ENCODE measurements at places on chromosomes 12 and 14.

- no peak for DNase-seq
These were observed 40.8 kb downstream of the PHETA1 start for GRCh38 chr12:111328138-111328537.

GRCh38 chr12:104494793-104495158 lies 38.0 kb downstream of the CHST11 start:
- peak; percentile 33 for DNase-seq

DNA sequence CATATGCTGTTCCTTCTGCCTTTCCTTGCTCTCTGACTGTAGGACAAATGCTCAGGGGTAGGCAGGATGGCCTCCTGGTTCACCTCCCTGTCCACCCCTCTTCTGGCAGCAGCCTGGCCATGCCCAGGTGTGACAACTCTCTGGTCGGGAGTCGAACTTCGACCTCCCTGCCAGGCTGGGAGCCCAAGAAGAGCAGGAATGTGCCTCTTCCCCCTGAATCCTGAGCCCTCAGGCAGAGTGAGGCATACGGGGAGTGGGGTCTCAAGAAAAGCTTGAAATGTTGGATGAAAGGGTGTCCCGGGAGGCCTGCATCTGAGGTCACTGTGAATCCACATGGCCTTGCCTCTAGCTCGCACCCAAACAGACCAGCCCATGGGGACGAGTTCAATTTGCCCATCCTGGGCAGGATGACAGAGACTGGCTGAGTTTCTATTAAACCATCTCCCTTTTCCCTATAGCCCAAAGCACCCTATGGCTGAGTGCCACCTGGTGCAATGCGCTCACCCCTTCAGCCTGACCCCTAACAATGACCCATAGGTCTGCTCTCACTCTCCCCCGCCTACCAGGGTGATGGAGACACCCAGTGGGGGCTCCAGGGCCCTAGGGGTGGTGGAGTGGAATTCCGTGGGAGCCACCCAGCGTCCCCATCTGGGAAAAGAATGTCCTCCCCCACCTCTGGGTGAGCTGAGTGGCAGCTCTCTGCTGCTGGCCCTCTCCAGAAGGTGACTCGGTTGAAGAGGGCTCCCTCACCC lies 52.9 kb upstream of the DIO3 start:
- DNase-seq: no peak

GRCh38 chr12:72025524-72025923 lies 86.9 kb downstream of the TPH2 start:
- DNase-seq: no peak

GRCh38 chr14:66782853-66783252 lies 274.9 kb downstream of the GPHN start:
- DNase-seq: no peak

GRCh38 chr12:27934276-27934675 lies 38.3 kb downstream of the PTHLH start:
- no peak for DNase-seq

GRCh38 chr12:124002021-124002644 lies 29.1 kb downstream of the ZNF664 start:
- DNase-seq: no peak

- no peak for DNase-seq
These were observed 115.9 kb downstream of the GPR135 start for GRCh38 chr14:59349258-59349701.

GRCh38 chr12:122799641-122800243 lies 25.4 kb downstream of the CCDC62 start:
- DNase-seq: no peak

GRCh38 chr12:57735952-57736740 lies 2.4 kb downstream of the AGAP2 start:
- no peak for DNase-seq

DNA sequence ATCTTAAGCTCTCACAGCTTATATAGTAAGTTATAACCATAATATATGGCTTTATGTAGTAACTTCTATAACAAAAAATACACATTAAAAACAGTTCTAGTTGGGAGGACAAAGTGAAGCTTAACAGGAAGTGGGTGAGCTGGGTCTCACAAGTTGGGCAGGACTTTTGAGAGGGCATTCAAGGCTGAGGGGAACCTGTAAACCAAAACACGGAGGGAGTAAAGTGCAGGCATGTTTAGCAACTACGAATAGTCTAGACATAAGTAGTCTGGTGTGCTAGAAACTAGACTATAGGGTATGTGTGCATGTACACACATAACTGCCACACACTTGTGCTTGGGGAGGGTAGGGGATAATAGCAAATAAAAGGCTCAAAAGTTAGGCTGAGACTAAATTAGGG lies 14.2 kb upstream of the NEK9 start:
- DNase-seq: no peak

DNA sequence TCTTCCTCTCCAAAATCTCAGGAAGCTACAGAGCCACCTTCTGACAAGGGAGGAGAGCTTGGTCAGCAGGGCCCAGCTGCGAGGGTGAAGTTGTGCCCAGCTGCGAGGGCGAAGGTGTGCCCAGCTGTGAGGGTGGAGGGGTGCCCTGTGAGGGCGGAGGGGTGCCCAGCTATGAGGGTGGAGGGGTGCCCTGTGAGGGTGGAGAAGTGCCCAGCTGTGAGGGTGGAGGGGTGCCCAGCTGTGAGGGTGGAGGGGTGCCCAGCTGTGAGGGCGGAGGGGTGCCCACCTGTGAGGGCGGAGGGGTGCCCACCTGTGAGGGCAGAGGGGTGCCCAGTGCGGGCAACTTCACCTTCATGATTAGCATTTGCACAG lies 20.4 kb upstream of the TTC7B start:
- DNase-seq: no peak

DNA sequence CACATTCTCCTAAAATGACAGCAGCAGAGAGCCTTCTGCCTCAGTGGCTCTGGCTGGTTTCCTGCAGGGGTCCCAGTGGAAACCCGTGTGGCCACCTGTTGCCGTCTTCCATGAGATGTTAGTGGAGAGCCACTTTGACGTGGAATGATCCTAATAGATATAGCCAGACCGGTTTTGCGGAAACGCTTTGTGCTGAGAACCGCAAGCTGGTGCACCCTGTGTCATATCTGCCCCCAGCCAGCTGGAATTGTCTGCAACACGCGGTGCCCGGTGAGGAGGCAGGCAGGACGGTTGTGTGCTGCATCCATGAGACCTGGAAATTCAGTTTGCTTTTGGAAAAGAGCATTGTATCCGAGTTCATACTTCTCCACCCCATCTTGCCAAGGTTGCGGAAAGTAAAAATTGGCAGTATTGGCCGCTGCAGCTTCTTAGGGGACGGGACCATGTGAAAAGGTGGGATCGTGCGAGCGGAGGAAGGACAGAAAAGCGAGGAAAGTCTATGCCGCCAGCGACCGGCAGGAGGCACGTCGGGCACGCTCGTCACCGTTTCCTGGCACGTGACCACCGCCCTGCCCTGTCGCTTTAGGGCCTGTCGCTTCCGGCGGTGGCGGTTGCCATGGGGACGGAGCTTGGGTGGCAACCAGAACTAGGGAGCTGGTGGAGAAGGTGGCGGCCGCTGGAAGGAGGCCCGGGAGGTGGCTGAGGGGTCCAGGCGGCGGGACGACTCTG lies at the start of gene CFAP251:
Gene CFAP251 (plus strand): TSS at position 643 of the 729 bp plus-strand sequence. CDS start 2,714 bp downstream, outside the sequence.
- DNase-seq: no peak

GRCh38 chr12:47950856-47951468 lies 12.4 kb upstream of the TMEM106C start:
- DNase-seq: no peak

GRCh38 chr12:9692909-9693308 lies 23.4 kb downstream of the CLEC2D start:
- no peak for DNase-seq

DNA sequence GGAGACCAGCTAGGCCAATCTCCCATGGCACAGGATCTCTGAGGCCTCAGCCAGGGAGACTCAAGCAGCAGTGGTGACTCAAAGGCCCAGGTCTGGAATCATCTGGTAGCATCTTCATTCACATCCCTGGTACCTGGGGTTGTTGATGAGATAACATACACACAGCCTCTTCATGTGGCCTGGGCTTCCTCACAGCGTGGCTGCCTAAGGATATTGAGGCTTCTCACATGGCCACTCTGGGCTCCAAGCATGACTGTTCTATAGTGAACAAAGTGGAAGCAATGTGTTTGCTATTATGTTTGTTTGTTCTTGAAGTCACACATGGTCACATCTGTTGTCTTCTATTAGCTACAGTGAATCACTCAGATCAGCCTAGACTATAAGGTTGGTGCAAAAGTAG lies 584.1 kb downstream of the VRK1 start:
- no peak for DNase-seq

- no peak for DNase-seq
These were observed 248.7 kb upstream of the PELI2 start for GRCh38 chr14:55869397-55870049.

DNA sequence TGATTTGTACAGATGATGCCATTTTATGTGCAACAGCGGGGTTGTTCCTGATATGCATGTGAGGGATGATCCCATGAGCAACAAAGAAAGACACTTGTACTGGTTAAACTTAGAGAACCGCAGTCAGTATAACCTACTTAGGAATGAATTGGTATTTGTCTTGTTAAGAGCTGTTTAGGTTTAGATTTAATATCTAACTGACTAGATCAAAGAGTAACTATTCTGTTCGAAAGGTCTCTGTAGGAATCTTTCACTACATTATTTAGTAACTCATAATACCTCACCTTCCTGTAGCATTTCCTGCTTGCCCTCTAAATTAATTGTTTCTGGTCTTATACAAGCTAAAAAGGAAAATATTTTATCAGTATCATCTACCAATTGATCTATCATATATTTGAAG lies 350.4 kb downstream of the TRHDE start:
- DNase-seq: no peak

GRCh38 chr12:96522690-96523089 lies 33.3 kb downstream of the CFAP54 start:
- no peak for DNase-seq

- DNase-seq: no peak
These were observed 996.8 kb upstream of the TMEM132C start for GRCh38 chr12:127270193-127270592.

- DNase-seq: peak; percentile 28
These were observed 75.5 kb upstream of the RERGL start for GRCh38 chr12:18165422-18165871.

GRCh38 chr14:55297611-55298499 lies 26.6 kb downstream of the FBXO34 start:
- DNase-seq: no peak

DNA sequence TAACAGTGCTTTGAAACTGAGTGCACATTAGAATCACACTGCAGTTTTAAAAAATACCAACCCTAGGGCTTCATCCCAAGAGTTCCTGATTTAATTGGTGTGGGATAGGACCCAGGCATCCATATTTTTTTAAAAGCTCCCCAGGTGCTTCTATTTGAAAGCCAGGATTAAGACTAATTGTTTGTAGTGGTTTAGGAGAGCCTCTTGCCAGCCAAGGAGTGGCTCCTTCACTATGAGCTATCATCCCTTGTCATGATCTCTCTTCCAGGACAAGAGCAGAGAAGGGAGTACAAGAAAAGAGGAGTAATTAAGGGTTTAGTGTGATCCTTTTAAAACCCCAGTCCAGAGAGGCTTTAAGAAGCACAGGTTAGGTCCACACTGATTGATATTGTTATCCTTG lies 178.0 kb downstream of the CAND1 start:
- DNase-seq: no peak

- no peak for DNase-seq
These were observed 46.1 kb upstream of the PPP2R5C start for GRCh38 chr14:101715210-101716076.

- no peak for DNase-seq
These were observed 544.0 kb downstream of the GALC start for GRCh38 chr14:87449016-87449415.

DNA sequence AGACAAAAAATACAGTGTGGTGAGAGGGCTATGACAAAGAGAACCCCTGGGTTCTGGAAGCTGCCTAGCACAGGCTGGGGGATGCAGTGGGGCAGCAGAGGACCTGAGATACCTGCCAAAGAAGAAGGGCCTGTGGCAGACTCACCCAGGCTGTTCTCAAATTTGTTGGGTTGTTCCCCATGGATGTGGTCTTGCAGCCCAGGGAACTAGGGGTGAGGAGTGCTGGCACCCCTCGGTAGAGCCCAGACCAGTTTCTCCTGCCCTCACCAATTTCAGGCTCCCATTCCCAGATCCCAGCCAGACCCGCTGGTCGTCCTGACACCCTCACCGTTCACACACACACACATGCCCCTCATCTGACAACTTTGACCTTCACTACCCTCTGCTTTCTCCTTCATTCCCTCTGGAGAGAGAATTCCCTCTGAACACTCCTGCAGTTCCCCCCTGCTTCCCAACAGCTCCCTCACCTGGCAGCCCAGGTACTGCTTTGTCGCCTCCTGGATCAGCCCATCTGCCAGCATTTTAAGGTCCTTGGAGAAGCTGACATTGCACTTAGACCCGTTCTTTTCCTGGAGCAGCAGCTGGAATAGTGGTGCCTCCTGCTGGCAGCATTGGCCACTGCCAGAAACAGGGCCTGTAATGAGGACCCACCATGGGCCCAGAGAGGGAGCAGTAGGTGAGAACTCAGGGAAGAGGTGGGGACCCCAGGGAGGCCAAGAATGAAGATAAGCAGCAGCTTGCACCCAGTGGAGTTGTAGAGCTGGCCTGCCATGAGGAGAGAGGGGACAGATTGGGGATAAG lies 5.9 kb upstream of the GDF11 start:
- DNase-seq: no peak

GRCh38 chr12:68958322-68958721 lies 25.4 kb upstream of the CPM start:
- no peak for DNase-seq

GRCh38 chr12:49332441-49332861 lies 4.5 kb downstream of the C1QL4 start:
- DNase-seq: no peak

- no peak for DNase-seq
These were observed 2.8 kb downstream of the DYRK4 start for GRCh38 chr12:4564818-4565217.

DNA sequence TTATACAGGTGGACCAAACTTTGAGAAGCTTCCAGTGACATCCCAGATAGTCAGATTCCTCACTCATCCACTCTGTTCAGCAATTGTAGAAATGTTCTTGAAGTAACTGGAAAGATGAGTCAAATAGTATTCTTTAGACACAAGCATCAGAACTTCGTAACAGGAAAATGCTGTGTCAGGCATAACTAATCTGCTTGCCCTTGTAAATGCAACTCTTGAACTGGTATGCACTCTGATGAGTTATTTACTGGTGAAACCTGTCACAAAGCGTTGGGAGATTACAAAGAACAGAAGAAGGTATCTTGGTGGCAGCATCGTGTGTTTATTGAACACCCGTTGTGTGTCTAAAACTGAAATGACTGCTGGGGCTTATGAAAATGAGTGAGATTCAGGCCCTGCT lies 10.8 kb upstream of the DUSP6 start:
- no peak for DNase-seq
